ENCODE measurements at places on chromosomes 16 and 17.

GRCh38 chr17:27072885-27073284, 221.0 kb upstream of the WSB1 start:
- DNase-seq, result no peak

DNA sequence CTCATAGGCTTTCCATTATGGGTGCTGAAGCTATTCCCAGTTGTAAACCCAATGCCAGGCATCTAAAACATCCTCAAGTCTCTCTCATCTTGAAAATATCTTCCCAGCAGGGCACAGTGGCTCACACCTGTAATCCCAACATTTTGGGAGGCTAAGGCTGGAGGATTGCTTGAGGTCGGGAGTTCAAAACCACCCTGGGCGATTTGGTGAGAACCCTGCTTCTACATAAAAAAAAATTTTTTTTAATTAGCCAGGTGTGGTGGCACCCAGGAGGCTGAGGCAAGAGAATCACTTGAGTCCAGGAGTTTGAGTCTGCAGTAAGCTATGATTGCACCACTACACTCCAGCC, 13.0 kb upstream of the EEF2K start:
- no peak for DNase-seq

GRCh38 chr17:32264140-32264799, 1.4 kb upstream of the RHBDL3 start:
- no peak for DNase-seq

- no peak for DNase-seq
Measured at GRCh38 chr16:89618109-89618998, 4.9 kb downstream of the DPEP1 start.

GRCh38 chr16:11218604-11218962, 37.4 kb downstream of the SOCS1 start:
- DNase-seq, result no peak

All from CD4-positive, alpha-beta T cell treated with Interleukin-12 subunit alpha and Interleukin-12 subunit beta, for 1 hour (primary cell).